ENCODE measurements at places on chromosomes 16 and 17.

GRCh38 chr16:5450409-5451104 is 353.0 kb upstream of the EEF2KMT start:
- DNase-seq, result peak; percentile 26

- peak; percentile 69 for DNase-seq
Observed at GRCh38 chr17:45131616-45132319, 547 bp downstream of the PLCD3 start.

DNA sequence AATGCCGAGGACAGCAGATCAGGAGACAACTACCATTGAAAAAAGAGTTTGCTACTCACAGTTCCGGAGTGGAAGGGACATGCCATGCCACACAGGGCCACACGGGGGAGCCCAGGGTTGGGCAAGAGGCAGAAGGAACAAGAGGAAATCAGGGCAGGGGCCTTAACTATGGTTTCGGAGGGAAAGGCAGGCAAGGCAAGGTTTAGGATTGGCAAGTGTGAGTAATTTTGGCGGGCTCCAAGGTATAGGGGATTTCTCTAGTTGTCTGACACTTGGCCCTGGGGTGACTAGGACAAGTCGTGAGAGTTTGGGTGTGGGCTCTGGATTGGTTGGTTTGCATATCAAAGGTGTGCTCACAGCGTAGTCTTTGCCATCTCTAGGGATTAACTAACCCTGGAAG is 27.0 kb upstream of the NTN1 start:
- DNase-seq, result peak; percentile 65

DNA sequence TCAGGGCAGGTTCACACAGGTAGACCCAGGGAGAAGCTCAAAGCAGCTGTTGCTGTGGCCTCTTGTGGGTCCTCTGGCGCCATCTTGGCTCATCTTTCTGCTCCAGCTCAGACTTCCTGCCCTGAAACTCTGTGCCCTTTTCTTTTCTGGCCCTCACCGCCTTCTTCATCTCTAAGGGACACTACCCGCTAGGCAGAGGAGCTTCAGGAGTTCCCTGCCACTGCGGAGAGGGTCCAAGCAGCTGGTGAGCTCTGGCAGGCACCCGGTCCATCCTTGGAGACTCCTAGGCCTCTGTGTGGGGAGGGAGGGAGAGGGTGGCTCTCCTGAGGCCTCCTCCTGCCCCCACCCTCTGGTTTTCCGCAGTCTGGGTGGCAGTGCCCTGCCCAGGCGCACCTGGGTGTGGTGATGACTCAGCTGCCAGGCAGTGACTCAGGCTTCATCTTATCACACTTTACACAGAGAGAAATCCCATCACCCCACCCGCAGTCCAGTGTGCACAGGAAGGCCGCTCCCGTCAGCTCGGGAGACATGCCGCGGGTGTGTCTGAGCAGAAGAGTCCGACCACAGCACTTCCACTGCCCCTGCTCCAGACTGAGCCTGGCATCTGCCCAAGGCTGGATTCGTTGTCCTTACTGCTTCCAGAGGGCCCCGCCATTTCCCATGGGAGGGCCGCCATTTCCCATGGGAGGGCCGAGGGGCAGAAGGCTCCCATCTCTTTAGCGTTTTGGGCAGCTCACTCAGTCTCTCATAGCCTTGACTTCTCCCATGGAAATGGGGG is 7.3 kb downstream of the NT5C start:
- DNase-seq, result peak; percentile 78

GRCh38 chr16:21264571-21265036 is 13.5 kb downstream of the CRYM start:
- peak; percentile 3 for DNase-seq

DNA sequence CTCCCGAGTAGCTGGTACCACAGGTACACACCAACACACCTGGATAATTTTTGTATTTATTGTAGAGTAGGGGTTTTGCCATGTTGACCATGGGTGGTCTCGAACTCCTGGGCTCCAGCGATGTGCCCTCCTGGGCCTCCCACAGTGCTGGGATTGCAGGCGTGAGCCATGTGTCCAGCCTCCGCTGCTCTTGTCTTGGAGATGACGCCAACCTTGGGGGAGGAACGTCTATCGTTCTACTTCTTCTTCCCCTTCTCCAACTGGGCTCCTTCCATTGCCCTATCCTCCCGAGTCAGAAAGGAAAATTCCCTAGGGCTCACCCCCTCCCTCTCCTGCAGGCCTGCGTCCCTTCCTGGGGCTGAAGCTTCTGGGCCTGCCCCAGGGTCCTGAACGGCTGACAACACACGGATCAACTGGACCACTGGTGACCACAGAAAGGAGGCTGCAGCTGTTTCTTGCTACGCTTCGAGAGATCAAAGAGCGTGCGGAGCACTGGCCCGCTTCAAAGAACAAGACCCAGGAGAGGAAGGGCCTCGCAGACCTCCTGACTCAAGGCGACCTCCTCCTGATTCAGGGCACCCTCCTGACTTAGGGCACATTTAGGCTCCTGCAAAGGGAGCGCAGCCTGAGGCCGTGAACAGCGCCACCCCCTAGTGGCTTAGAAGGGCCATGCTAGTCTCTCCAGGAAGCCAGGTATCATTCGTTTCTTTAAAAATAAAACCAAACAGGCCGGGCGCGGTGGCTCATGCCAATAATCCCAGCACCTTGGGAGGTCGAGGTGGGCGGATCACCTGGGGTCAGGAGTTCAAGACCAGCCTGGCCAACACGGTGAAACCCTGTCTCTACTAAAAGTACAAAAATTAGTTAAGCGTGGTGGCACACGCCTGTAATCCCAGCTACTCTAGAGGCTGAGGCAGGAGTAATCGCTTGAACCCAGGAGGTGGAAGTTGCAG is 48.5 kb upstream of the HELZ start:
- peak; percentile 38 for DNase-seq

- DNase-seq, result peak; percentile 86
Observed at GRCh38 chr16:89602273-89602951, 11.0 kb upstream of the DPEP1 start.

- peak; percentile 99 for DNase-seq
Observed at GRCh38 chr16:89395150-89396142, 94.9 kb downstream of the ANKRD11 start.

DNA sequence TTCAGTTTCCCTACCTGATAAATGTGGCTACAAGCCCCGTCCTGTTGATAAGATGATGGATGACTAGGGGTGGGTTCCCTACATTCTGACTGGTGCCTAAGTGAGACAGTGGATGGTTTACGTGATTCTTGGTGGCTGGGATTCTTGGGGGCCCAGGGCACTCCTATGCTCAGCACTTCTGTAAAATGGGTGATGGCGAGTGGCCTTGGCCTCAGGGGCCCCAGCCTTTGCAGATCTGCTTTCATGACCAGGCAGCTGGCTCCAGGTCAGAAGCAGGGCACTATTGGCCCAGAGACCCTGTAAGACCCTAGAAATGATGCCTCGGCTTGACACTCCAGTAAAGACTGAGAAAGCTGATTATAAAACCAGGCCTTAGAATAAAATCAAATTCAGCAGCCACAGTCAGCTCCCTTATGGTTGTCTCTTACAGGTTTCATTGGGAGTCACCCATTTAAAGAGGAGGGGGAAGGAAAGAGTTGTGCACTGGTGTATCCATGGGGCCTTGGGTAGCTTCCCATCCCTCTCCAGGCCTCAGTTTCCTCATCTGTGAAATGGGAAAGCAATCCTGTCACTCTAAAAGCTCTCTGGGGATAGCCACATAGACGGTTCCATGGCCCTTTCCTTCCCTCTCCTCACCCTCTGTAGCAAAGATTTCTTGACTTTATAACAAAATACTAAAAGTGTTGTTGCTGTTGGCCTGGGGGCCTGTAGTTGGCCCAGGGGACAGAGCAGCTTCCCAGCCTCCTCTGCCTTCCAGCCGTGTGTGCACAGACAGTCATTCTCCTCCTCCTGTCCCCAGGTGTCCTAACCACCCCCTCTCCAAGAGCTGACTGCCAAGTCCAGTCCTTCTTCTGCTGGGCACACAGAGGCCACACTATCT is 1.2 kb downstream of the SNX20 start:
- no peak for DNase-seq

DNA sequence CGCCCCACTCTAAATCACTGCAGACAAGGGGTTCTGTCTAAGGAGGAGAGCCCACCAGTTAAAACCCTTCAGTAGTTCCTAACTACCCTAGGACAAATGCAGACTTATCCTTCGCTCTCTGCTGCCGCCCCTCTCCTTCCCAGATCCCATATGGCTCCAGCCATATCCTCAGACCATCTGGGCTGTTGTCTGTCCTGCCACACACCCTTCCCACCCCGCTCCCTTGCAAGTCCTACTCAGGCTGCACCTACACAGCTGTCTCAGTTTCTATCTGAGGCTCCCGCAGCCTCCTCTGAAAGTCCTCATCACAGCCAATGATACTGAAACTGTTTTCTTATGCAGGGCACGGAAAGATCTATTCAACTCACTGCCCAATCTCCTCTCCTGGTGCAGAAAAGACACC is 720 bp upstream of the BCKDK start:
- no peak for DNase-seq

GRCh38 chr16:22630242-22630641 is 119.6 kb downstream of the NPIPB5 start:
- DNase-seq, result no peak

GRCh38 chr16:1154291-1154886 is 1.5 kb downstream of the CACNA1H start:
- DNase-seq, result no peak

DNA sequence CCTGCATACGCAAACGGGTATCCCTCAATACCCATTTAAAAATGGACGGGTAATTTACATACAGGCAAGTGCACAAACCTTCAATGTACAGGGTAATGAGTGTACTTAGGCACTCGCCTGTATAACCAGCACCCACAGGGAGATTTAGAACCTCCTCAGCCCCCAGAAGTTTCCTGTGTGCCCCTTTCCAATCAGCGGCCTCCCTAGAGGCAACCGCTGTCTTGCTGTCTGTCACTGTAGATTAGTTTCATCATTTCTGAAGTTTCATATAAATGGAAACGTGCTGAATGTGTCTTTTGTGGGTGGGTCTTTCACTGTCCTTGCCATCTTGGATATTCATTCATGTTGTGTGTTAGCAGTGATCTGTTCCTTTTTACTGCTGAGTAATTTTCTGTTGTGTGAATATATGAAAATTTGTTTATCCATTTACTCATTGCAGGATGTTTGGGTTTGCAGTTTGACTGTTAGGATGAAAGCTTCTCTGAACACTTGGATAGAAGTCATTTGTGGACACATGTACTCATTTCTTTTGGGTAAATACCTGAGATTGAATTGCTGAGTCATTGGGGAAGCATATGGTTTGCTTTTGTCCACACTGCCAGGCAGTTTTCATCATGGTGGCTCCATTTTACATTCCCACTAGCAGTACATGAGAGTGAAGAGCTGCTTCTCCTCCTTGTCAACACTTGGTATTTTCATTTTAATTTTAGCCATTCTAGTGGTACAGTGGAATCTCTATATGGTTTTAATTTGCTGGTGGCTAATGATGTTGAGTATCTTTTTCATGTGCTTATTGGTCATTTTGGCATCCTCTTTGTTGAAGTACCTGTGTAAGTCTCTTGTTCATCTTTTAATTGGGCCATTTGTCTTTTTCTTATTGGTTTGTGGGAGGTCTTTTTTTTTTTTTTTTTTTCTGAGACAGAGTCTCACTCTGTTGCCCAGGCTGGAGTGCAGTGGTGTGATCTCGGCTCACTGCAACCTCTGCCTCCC is 2.1 kb upstream of the ADCY7 start:
- no peak for DNase-seq

GRCh38 chr17:82754297-82755208 is 2.7 kb downstream of the TBCD start:
- peak; percentile 74 for DNase-seq

DNA sequence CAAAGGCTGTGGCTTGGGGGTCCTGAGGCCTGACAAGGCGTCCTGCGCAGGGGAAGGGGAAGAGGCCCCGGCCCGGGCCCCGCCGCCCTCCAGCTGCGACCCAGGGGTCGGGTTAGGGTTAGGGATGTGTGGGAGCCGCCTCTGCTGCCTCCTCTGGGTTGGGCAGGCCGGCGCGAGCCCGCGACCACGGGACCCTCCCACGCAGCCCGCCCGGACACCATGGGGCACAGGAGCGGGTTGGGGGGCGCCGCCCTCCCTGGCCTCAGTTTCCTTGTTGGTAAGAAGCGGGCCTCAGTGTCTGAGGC is 386 bp downstream of the CIAO3 start:
- DNase-seq, result no peak

- no peak for DNase-seq
Observed at GRCh38 chr17:29977836-29978235, 36.4 kb downstream of the EFCAB5 start.

GRCh38 chr16:29951625-29952365 is 10.1 kb upstream of the TMEM219 start:
- no peak for DNase-seq

DNA sequence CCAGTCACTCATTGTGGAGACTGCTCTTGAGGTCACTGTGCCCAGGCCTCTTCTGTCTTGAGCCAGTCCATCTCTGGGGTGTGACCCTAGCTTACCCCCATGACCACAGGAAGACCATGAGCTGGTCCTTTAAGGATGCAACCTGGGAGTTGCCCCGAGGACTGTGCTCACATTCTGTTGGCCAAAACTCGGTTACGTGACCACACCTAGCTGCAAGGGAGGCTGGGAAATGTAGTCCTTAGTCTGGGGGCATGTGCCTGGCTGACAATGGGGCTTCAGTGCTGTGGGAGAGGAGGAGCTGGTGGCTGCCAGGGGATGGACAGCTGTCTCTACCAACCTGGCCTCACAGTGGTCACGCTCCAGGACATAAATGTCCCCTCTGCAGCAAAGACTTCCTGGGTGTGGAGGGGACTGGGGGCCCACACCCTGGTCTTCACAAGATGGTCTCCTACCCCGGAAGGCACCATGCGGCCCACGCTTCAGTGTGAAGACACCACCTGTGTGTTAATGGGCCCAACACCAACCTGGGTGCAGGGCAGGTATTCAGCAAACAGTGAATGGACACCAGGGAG is 55.4 kb downstream of the JPH3 start:
- DNase-seq, result no peak

DNA sequence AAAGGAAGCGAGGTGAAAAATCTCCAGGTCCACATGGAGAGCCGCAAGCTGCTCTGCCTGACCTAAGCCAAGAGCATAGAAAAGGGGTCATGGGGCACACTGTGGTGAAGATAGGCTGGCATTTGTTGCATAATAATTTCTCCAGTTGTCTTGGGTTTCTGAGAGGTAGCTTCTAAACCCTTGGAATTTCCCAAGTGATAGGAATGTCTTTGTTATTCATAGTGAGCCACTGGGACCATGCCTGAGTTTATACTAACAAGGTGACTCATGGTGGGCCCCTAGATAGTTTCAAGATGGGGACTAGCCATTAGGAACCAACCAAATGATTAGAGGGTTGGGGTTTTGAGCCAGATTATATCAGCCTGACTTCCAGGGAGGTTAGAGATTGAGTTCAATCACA is 25.6 kb downstream of the SOST start:
- peak; percentile 87 for DNase-seq

Measured in astrocyte of the hippocampus (primary cell).